ENCODE measurements at places on chromosomes 11 and 22.

DNA sequence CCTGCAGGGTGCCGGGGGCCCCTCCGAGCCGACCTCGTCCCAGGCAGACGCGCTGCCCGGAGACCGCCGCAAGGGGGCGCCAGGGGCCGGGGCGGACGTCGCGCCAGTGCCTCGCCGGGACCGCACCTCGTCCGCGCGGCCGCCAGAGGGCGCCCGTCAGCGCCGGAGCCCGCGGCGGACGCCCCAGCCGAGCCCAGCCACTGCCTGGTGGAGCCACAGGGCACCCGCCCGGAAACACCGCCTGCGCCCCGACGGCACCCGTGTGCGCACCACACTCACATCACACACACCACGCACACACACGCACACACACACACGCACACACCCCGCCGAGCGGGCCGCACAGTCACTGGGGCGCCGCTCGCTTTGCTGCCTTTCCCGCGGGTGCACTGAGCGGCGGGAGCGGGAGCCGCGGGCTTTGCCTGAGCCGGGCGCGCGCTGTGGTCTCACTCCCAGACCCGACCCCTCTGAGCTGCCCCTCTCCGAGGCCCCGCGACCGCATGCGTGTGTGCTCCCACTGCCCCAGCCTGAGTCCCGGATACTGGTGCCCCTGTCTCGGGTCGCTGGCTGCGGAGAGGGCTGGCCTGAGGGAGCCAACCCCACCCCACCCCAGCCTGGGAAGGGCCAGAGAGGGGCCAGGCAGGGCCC, 449.3 kb downstream of the OPCML start:
- peak; percentile 32 for DNase-seq

DNA sequence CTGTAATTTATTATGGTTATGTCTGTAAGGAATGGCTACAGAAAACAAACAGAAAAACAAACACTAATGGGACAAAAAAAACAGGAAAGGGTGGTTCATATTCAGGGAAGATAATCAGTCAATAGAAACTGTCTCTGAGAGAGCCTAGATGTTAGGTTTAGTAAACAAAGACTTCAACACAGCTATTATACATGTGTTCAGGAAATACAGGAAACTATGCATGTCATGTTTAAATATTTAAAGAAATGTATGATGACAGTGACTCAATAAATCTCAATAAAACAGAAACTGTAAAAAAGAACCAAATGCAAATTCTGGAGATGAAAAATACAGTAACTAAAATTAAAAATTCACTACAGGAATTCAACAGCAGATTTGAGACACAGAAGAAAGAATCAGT, 76.0 kb downstream of the PACS1 start:
- no peak for DNase-seq

DNA sequence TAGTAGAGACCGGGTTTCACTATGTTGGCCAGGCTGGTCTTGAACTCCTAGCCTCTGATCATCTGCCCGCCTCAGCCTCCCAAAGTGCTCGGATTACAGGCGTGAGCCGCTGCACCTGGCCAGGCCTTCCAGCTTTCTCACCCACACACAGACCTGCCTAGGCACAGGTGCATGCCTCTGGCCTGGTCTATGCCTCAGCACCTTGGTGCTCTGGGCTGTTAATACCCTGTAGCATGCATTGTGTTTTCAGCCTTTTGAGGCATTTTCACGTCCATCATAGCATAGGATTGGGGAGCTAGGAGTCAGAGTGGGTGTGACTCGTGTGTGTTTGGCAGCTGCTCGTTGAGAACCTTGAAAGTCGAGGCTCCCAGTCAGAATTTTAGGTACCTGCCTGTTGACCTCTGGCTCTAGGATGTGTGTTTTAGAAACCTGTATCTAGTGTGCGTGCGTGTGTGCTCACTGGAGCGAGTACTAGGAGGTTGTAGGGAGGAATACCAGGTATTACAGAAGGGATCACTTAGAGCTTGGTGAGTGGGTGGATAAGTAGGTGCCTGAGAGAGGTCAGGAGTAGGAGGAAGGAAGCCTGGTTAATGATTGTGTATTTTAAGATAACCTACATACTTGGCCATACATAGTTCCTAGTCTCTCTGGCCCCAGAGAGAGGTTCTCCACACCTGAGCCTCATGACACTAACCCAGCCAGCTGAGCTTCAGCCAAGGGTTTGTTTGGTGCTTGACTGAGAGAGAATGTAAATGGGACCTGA, 20.0 kb downstream of the CRKL start:
- DNase-seq: no peak

- no peak for DNase-seq
Measured at GRCh38 chr11:128938156-128938885, 4.3 kb downstream of the TP53AIP1 start.

GRCh38 chr11:32331792-32332191, 103.5 kb downstream of the WT1 start:
- DNase-seq: no peak

DNA sequence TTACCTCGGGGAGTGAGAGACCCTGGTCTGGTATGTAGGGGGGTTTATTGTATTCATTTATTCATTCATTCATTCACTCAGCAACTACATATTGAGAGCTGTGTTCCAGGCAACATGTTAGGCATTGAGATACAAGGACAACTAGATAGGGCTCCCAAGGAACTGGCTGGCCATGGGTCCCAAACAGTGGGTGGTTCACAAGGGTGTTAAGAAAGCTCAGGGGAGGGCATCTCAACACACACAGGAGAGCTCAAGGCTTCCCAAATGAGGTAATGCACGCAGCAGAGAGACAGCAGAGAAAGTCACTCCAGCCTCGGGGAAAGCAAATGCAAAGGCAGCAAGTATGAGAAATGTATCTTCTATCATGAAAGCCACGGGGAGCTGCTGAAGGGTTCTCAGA, 51.8 kb downstream of the BTG4 start:
- DNase-seq: no peak

- no peak for DNase-seq
Measured at GRCh38 chr22:23911318-23911980, 17.3 kb downstream of the MIF start.

DNA sequence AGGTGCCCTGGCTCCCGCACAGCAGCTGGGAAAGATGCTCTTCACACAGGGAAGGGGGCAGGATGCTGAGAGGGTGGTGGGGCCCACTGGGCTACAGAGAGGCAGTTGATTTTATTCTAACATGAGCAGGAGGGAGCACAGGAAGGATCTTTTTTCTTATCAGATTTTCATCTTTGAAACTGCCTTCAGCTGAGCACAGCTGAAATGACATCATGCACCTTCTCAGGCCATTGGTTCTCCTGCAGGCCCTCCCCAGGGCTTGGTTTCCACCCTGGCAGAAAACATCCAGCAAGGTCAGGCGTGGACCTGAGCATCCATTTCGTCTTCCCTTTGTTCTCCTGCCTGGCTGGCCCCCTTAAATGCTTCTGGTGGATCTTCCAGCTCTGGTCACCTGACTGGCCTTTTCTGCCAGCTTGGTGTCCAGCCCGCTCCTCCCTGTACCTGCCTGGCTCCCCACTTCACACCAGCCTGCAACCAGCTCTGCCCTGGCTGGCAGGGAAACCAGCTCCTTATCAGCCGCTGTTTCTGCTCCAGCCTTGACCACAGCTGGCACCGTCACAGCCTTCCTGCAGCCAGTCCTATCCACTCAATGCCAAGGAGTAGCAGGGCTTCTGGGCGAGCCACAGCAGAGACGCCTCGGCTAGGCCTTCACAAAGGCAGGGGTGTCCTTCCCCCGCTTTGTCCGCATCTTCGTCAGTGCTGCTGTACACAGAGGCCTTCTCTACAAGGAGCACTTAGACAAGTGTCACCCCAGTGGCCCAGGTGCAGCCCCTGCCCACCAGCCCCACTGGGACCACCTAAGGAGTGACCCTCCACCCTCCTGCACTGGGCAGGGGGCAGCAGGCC, 36.5 kb downstream of the TOM1 start:
- DNase-seq: no peak

- no peak for DNase-seq
Measured at GRCh38 chr11:89447845-89448244, 43.3 kb downstream of the NOX4 start.

DNA sequence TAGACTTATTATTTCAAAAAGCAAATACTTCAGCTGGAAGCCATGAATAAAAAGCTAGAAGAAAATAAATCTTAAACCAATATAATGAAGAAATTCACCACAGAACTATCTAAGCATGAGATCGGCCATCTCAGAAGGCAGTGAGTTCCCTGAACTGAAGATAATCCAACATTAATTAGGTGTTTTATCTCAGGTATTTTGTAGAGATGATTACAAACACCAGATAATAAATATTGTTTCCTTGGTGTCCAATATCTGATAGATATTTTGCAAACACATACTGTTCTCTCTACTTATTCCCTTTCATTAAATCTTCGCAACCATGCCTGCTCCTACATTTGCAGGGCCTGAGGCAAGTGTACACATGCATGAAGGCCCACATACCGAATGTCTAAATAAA, 26.0 kb upstream of the FAM181B start:
- DNase-seq: no peak
